Stimulated activated effector memory CD8-positive, alpha-beta T cell treated with anti-CD3 and anti-CD28 coated beads, Interleukin-12 subunit alpha, Interleukin-12 subunit beta, amount 100 ng/mL, for 72 hours (primary cell): ENCODE measurements at places on chromosomes 5 and 9.

DNA sequence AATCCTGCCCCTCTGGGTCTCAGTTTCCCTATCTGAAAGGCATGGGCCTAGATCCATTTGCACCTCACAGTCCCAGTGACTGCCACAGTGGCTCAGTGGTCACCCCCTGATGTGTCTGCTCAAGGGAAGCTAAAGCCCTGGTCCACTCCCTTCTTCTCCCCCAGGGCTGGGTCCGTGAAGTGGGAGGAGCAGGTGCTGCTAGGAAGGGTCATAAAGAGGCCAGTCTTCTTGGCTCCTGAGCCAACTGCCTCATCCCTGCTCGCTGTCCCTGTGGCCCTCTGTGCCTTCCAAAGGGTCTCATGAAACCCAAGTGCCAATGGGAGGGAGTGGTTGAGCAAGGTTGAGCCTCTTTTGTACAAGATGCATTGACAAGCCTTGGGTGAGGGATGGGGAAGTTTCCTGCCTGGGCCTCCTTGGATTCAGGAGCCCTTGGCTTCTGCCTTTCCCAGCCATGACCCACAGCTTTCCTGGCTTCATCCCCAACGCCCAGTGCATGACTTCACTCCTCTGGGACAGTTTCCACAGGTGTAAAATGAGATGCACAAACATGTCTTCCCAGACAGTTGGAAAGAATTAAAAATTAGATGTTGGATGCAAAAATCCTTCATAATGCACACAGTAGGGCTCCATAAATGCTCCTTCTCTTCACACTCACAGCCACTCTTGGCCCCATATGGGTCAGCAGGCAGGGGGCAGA lies 1.6 kb upstream of the SLC6A7 start:
- DNase-seq = no peak

GRCh38 chr5:145586661-145587307 lies 248.4 kb downstream of the PRELID2 start:
- DNase-seq = no peak

GRCh38 chr5:132065351-132065937 lies 5.0 kb downstream of the IL3 start:
- DNase-seq = peak; percentile 40

- no peak for DNase-seq
These were observed 139.8 kb downstream of the GAS1 start for GRCh38 chr9:86807367-86807976.

GRCh38 chr9:85157772-85158171 lies 488.2 kb downstream of the NTRK2 start:
- no peak for DNase-seq

- no peak for DNase-seq
These were observed 7.5 kb upstream of the ERAP2 start for GRCh38 chr5:96868603-96869371.

DNA sequence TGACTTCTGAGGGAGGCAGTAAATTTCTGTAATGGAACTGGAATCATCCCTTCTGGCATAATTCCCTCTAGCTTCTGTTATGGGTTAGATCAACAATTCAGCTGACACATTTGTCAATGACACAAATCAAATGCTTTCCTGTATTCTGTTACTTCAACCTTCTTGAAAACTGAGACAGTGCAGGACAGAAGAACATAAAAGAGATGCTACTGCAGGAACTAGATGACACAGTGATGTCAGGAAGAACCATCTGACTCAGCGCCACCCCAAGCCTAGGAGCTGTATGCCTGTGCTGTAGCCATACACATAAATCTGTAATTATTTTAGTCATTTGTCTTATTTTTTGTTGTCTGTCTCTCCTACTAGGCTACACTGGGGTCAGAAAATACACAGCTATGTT lies 18.2 kb upstream of the CEP120 start:
- DNase-seq = peak; percentile 64
